IgD-negative memory B cell (primary cell): ENCODE measurements at places on chromosomes 13 and 19. TPM values are rescaled to one million over a fixed set of nuclear protein-coding genes. Genes with fewer than 3 reads are reported as not detected.

The ZNF415 gene
- 4.9 TPM for polyA plus RNA-seq

The CEACAM20 gene
- polyA plus RNA-seq: not detected

The ZNF675 gene
- 37.3 TPM for polyA plus RNA-seq

The EBPL gene
- 43.3 TPM for polyA plus RNA-seq

The IGFL2 gene
- not detected for polyA plus RNA-seq

The ADGRE3 gene
- polyA plus RNA-seq: not detected

The TEX29 gene
- polyA plus RNA-seq: not detected

The SHC2 gene
- polyA plus RNA-seq: not detected
